ENCODE measurements at places on chromosomes 16 and 17. TPM values are rescaled to one million over a fixed set of nuclear protein-coding genes. Genes with fewer than 3 reads are reported as not detected.

Gene ZNF597
- 1.4 TPM for total RNA-seq

Gene OTOP2
- not detected for total RNA-seq

Gene CLDN7
- total RNA-seq: 223 TPM

Gene KCNG4
- total RNA-seq: not detected

Gene SYCE1L
- 2.2 TPM for total RNA-seq

Gene CES5A
- not detected for total RNA-seq

Gene ARHGAP27
- 38.3 TPM for total RNA-seq

Gene DNAJA2
- total RNA-seq: 92.3 TPM

Gene GJD3
- total RNA-seq: not detected

Gene COPRS
- total RNA-seq: 77.1 TPM

Gene FAM234A
- 42.7 TPM for total RNA-seq

Gene NOMO2
- 92.1 TPM for total RNA-seq

Gene RASL10B
- total RNA-seq: 0.72 TPM

Gene ASPA
- not detected for total RNA-seq

Gene AKTIP
- 61.4 TPM for total RNA-seq

Gene STH
- total RNA-seq: not detected

Gene KRTAP17-1
- not detected for total RNA-seq

Gene CD300LF
- total RNA-seq: not detected

Gene ACSM2A
- total RNA-seq: not detected

Gene DPEP2NB
- total RNA-seq: not detected

Gene CBFA2T3
- total RNA-seq: 0.48 TPM

Gene ZKSCAN2
- 2.4 TPM for total RNA-seq

Gene CLEC10A
- total RNA-seq: not detected

Gene TEKT5
- 0.48 TPM for total RNA-seq

Gene KRTAP9-4
- not detected for total RNA-seq

Gene VWA3A
- not detected for total RNA-seq

Gene NAGLU
- 18.5 TPM for total RNA-seq

Gene TPSD1
- not detected for total RNA-seq

Gene TNFRSF13B
- 0.24 TPM for total RNA-seq

Gene OTOP3
- total RNA-seq: not detected

Gene POLDIP2
- 70.8 TPM for total RNA-seq

Gene PEMT
- 39.5 TPM for total RNA-seq

Gene ZNF821
- 5.5 TPM for total RNA-seq

Gene METTL26
- 148 TPM for total RNA-seq

Gene AOC2
- 0.96 TPM for total RNA-seq

Gene CD300LB
- not detected for total RNA-seq

Gene PHF23
- 36.4 TPM for total RNA-seq

Gene HAP1
- 1.2 TPM for total RNA-seq

Gene RNF43
- 4.6 TPM for total RNA-seq

Gene ZDHHC1
- 3.6 TPM for total RNA-seq

Gene ALOX12B
- total RNA-seq: 1.2 TPM

Gene EVPL
- 28.2 TPM for total RNA-seq

Gene FBXW10B
- total RNA-seq: 1.4 TPM

Gene ADGRG1
- 41.1 TPM for total RNA-seq

Gene MRPL27
- total RNA-seq: 79.5 TPM

Gene RUNDC1
- 8.7 TPM for total RNA-seq

Gene PALB2
- total RNA-seq: 14.3 TPM

Gene ZNF48
- 10.4 TPM for total RNA-seq

Gene LDHD
- total RNA-seq: 0.72 TPM

Gene MYH2
- total RNA-seq: not detected

Gene ACSM3
- 2.4 TPM for total RNA-seq

Gene GJC1
- under 0.01 TPM for total RNA-seq

Measured in tracheal epithelial cell (primary cell).